ENCODE measurements at places on chromosomes 3 and 15. TPM values are rescaled to one million over a fixed set of nuclear protein-coding genes. Genes with fewer than 3 reads are reported as not detected.

DNA sequence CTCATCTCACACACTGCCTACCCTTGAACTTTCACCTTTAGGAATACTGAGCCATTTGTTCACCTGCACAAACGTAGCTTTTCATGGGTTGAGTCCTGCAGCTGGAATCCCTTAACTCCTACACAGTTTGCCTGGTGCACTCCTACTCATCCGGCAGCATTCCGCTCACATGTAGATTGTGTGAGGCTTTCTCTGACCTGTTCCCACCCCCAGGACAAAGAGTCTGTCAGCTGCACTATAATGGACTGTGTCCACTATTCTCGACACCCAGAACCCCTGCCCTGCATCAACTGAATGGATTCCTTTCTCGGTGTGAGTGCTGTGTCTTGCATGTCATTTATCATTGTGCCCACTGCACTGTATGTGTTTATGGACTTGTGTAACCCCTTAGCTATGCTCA is 54.9 kb downstream of the EPHB3 start:
- H3K4me3 ChIP-seq = no peak overlapping the region
- no peaks in the 10 kb centered on the region for H3K27me3 ChIP-seq
- H3K36me3 ChIP-seq = no peaks in the 10 kb centered on the region
- H3K27ac ChIP-seq = no peak overlapping the region

DNA sequence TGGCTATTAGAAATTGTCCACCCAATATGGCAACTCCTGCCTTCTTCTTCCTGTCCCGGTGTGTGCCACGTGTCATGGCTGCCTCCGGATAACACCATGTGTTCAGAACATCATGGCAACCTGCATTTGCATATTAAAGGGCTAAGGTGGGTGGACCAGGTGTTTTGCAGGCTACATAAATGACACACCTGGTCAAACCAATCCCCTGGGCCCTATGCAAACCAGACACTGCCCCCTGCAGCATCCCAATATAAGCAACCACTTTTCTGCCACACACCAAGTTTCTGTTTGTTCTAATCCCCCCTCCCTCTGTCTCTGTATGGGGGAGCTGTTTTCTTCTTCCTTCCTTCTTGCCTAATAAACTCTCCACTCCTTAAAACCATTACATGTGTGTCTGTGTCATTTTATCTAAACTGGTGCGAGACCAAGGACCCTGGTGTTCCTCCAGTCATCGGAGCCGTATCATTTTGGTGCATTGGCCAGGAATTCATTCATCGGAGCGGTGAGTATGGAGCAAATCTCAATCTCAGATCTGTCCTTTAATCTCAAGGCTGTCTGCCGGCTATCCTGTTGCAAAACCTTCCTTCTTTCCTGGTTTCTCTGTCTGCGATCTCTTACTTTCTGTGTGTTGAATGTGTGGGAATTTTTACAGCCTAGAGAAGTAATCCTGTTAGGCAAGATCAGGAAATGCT is 44.5 kb downstream of the NCEH1 start:
- no peak for DNase-seq
- H3K27me3 ChIP-seq = no peaks in the 10 kb centered on the region
- no peaks in the 10 kb centered on the region for H3K36me3 ChIP-seq

- H3K4me3 ChIP-seq = no peak overlapping the region
- no peak for DNase-seq
- H3K27ac ChIP-seq = no peak overlapping the region
Measured at GRCh38 chr15:70017801-70018200, 79.9 kb downstream of the TLE3 start.

GRCh38 chr15:48017747-48018146 is 103.0 kb upstream of the SLC24A5 start:
- no peaks in the 10 kb centered on the region for H3K4me1 ChIP-seq
- no peaks in the 10 kb centered on the region for H3K36me3 ChIP-seq
- H3K4me3 ChIP-seq = no peak overlapping the region
- no peak for DNase-seq

DNA sequence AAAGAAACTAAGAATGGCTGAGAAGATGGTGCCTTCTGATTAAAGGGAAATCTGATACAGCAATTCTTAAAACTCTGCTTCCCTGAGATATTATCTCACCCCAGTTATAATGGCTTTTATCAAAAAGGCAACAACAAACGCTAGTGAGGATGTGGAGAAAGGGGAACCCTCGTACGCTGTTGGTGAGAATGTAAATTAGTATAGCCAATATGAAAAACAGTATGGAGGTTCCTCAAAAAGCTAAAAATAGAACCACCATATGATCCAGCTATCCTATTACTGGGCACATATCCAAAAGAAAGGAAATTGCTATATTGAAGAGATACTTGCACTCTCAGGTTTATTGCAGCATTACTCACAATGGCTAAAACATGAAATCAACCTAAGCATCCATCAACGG is 65.1 kb downstream of the GOLIM4 start:
- no peak overlapping the region for H3K27ac ChIP-seq
- DNase-seq = no peak
- no peak overlapping the region for H3K4me3 ChIP-seq

GRCh38 chr3:23117856-23118255 is 85.3 kb upstream of the UBE2E2 start:
- H3K36me3 ChIP-seq = no peaks in the 10 kb centered on the region
- no peak for DNase-seq
- peaks cover 10% of the 10 kb centered on the region for H3K4me1 ChIP-seq
- H3K27me3 ChIP-seq = no peaks in the 10 kb centered on the region
- no peak overlapping the region for H3K27ac ChIP-seq

- peak overlapping the region; percentile 69 for H3K4me3 ChIP-seq
- peaks cover 6% of the 10 kb centered on the region for H3K27me3 ChIP-seq
- peak; percentile 65 for DNase-seq
- H3K36me3 ChIP-seq = peaks cover 6% of the 10 kb centered on the region
Measured at GRCh38 chr15:96330064-96330449, 443 bp upstream of the NR2F2 start.

DNA sequence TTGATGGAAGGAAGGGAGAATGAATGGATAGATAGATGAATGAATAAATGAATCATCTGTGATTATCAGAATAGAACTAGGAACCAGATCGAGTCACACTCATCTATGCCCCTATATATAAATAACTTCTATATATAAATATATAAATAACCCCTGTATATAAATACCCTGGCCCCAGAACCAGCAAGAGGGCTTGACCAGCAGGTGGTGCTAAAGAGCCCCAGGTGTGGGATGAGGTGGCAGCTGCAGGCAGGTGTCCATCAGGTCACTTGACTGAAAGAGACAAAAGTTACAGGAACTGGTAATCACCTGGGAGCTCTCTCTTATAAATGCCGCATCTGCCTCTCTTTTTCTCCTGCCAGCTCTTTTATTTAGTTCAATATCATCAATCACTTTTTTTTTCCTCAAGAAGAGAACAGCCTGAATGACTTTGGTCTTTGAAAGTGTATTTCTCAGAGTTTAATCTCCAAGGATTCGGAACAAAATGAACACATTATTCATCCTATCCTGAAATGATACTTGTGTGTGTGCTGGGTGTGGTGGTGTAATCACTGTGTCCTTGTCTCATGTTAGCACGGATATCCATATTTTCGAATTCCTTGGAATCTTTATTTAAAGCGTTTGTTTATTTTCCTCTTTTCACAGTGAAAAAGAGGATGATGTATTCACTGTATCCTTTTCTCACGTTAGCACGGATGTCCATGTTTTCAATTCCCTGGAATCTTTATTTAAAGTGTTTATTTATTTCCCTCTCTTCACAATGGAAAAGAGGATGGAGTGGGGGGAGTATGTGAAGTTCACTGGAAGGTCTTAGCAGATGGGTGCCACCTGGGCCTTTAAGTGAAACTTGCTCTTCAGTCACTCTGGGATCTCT is 35.4 kb upstream of the ATG7 start:
- peaks cover 3% of the 10 kb centered on the region for H3K27me3 ChIP-seq
- H3K4me1 ChIP-seq = no peaks in the 10 kb centered on the region
- H3K4me3 ChIP-seq = no peak overlapping the region

GRCh38 chr3:71582036-71582611 is 1.4 kb downstream of the FOXP1 start:
- peak overlapping the region; percentile 92 for H3K27ac ChIP-seq
- no peaks in the 10 kb centered on the region for H3K36me3 ChIP-seq
- H3K27me3 ChIP-seq = no peaks in the 10 kb centered on the region
- peak; percentile 6 for DNase-seq
- H3K4me1 ChIP-seq = peaks cover 35% of the 10 kb centered on the region
- peak overlapping the region; percentile 76 for H3K4me3 ChIP-seq

DNA sequence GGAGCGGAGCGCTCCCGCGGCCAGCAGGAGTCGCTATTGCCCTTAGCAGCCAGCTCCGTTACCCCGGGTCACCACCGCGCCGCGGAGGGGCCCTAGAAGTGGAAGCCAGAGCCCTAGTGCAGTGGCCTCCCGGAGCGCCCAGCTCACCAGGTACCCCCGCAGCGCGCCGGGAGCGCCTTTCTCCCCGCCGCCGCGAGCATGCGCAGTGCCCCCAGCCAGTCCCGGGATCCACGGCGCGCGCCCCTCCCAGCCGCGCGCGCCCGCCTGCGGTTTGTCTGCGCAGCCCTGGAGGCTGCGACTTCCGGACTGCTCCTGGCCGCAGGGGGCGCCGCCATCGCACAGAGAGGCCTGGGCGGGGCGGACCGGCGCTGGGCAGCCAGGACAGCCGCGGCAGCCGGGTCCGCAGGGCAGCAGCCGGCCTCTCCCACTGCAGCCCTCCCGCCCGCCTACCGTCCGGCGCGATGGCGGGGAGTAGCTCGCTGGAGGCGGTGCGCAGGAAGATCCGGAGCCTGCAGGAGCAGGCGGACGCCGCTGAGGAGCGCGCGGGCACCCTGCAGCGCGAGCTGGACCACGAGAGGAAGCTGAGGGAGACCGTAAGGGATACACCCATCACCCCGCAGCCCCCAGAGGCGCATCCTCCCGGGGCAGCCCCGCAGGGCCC is 5.7 kb downstream of the TPM1 start:
- H3K27me3 ChIP-seq = peaks cover 19% of the 10 kb centered on the region
- peak overlapping the region; percentile 78 for H3K4me3 ChIP-seq
- peak; percentile 78 for DNase-seq
- no peaks in the 10 kb centered on the region for H3K36me3 ChIP-seq

GRCh38 chr3:30241721-30242120 is 364.7 kb upstream of the TGFBR2 start:
- no peaks in the 10 kb centered on the region for H3K36me3 ChIP-seq
- H3K4me3 ChIP-seq = no peak overlapping the region
- no peaks in the 10 kb centered on the region for H3K4me1 ChIP-seq

DNA sequence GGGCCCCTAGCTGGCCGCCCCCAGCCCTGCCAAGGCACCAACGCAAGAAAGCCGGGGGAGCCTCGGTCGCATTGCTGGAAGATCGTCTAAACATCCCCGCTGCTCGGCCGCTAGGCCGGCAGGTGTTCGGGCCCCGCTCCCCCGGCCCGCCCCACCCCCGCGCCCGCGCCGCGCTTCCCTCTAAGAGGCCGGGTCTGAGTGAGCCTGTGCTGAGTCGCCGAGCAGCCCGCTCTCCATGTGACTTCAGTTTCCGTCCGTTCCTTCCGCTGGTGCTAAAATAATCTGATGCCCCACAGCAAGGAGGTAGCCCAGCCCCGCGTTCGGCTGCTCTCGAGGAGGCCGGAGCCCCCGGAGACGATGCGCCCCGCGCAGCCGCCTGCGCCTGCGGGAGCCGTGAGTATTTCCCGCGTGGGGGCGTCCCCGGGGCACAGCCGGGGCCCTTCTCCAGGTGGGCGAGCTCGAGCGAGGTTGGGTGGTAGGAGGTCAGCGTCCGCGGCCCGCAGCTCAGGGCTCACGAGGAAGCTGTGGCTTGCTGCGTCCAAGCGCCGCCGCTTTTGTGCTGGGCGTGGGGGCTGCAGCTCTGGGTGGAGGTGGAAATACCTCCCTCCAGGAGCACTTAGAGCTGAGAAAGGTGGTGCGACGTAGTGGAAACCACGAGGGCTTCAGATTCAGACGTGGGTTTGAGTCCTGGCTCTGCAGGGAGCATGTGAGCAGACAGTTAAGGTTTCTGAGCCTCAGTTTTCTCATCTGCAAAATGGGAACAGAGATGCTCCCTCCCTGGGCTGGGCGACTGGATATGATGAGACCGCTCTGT is at the start of gene NRROS:
TSS of gene NRROS (plus strand) at position 212 of the 814 bp plus-strand sequence. CDS start 14,846 bp downstream, outside the sequence.
- peak within 1 kb of the TSS; percentile 42 for H3K27ac ChIP-seq
- DNase-seq = peak; percentile 28
- H3K36me3 ChIP-seq = no peaks in the 10 kb centered on the region
- H3K27me3 ChIP-seq = peaks cover 10% of the 10 kb centered on the region

DNA sequence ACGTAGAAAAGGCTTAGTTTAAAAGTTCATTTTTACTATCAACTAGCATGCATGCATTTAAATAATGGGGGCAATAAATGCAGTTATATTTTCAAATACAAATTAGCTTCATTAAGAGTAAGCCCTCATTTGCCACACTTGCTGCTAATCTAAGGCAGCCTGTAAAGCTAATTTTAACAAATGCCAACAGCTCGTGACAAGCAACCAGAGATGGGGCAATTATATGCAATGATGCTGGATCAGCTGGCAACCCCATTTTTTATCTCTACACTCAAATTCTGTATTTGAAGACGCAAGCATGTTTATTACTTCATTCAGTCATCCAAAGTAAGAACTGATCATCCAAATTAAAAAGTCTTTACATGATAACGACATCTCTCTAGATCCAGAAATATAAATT is 12.1 kb downstream of the RFTN1 start:
- no peak overlapping the region for H3K4me3 ChIP-seq
- no peak for DNase-seq
- H3K27ac ChIP-seq = no peak overlapping the region
- no peaks in the 10 kb centered on the region for H3K36me3 ChIP-seq
- H3K4me1 ChIP-seq = no peaks in the 10 kb centered on the region

DNA sequence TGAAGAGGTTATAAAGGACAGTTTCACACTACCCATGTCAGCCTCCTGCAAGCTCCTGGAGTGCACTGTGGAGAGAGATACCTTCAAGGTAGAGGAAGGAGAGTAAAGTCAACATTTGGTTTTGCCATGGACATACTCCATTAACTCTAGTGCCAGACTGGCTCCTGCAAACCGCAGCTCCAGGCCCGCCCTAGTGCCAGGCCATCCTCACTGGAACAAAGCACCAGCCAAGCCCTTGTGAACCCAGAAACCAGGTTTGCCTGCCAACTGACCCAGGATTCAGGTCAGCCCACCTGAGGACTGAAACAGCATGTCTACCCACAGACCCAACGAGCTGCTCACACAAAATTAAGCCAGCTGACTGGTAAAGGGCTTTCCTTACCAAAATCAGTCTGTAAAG is 41.0 kb upstream of the TP63 start:
- DNase-seq = no peak
- no peak overlapping the region for H3K4me3 ChIP-seq
- no peaks in the 10 kb centered on the region for H3K36me3 ChIP-seq
- H3K4me1 ChIP-seq = peaks cover 6% of the 10 kb centered on the region
- H3K27ac ChIP-seq = no peak overlapping the region

GRCh38 chr3:71048948-71049347 is 534.6 kb downstream of the FOXP1 start:
- no peak for DNase-seq
- peaks cover 27% of the 10 kb centered on the region for H3K36me3 ChIP-seq
- H3K4me1 ChIP-seq = peaks cover 41% of the 10 kb centered on the region
- H3K27me3 ChIP-seq = no peaks in the 10 kb centered on the region
- peak overlapping the region; percentile 3 for H3K4me3 ChIP-seq
- H3K27ac ChIP-seq = peak overlapping the region; percentile 66

Gene GOLGA8Q
- total RNA-seq = 0.42 TPM

Gene GABRG3
- total RNA-seq = not detected

Measured in gastrocnemius medialis (tissue), 4 donors.